ENCODE measurements at places on chromosomes 4 and X. TPM values are rescaled to one million over a fixed set of nuclear protein-coding genes. Genes with fewer than 3 reads are reported as not detected.
A peak's percentile ranks its signal among the peaks of the same experiment; 100 is the strongest.

GRCh38 chr4:84041426-84041825, 457.7 kb downstream of the NKX6-1 start:
- no peak overlapping the region for H3K4me3 ChIP-seq
- no peaks in the 10 kb centered on the region for H3K27me3 ChIP-seq
- DNase-seq: no peak
- no peak overlapping the region for H3K27ac ChIP-seq

GRCh38 chrX:22136711-22137110, 104.6 kb downstream of the PHEX start:
- H3K27ac ChIP-seq: no peak overlapping the region
- DNase-seq: no peak
- no peak overlapping the region for H3K4me3 ChIP-seq
- H3K36me3 ChIP-seq: no peaks in the 10 kb centered on the region
- peaks cover 14% of the 10 kb centered on the region for H3K4me1 ChIP-seq

- no peak overlapping the region for H3K4me3 ChIP-seq
- H3K36me3 ChIP-seq: no peaks in the 10 kb centered on the region
- no peak overlapping the region for H3K27ac ChIP-seq
- no peaks in the 10 kb centered on the region for H3K27me3 ChIP-seq
Observed at GRCh38 chr4:151934766-151935165, 174.0 kb upstream of the GATB start.

DNA sequence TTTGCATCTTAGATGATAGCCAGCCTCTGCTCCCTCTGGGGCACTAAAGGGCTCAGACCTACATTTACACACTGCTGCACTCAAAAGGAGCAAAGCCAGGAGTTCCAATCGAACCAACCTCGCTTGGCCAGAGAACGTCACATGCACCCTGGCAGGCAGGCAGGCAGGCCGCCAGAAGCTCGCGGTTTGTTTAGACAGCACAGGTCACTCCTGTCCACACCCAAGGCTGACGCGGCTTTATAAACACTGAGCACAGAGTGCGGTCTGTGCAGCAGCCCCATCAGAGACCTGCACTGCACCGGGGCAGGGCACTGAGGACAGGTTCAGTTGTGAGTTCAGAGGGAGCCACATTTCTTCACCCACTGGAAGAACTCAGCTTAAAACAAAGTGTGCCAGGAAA, 143.9 kb downstream of the BCOR start:
- H3K27me3 ChIP-seq: no peaks in the 10 kb centered on the region
- peaks cover 6% of the 10 kb centered on the region for H3K4me1 ChIP-seq
- H3K36me3 ChIP-seq: no peaks in the 10 kb centered on the region
- H3K4me3 ChIP-seq: no peak overlapping the region
- no peak for DNase-seq

GRCh38 chr4:24236120-24236519, 346.3 kb upstream of the PPARGC1A start:
- H3K36me3 ChIP-seq: no peaks in the 10 kb centered on the region
- H3K27me3 ChIP-seq: no peaks in the 10 kb centered on the region
- no peaks in the 10 kb centered on the region for H3K4me1 ChIP-seq
- H3K4me3 ChIP-seq: no peak overlapping the region

- H3K4me3 ChIP-seq: no peak overlapping the region
- peaks cover 24% of the 10 kb centered on the region for H3K36me3 ChIP-seq
- H3K27me3 ChIP-seq: no peaks in the 10 kb centered on the region
- DNase-seq: no peak
- H3K4me1 ChIP-seq: peaks cover 7% of the 10 kb centered on the region
Observed at GRCh38 chrX:68533656-68534055, 34.8 kb downstream of the YIPF6 start.

DNA sequence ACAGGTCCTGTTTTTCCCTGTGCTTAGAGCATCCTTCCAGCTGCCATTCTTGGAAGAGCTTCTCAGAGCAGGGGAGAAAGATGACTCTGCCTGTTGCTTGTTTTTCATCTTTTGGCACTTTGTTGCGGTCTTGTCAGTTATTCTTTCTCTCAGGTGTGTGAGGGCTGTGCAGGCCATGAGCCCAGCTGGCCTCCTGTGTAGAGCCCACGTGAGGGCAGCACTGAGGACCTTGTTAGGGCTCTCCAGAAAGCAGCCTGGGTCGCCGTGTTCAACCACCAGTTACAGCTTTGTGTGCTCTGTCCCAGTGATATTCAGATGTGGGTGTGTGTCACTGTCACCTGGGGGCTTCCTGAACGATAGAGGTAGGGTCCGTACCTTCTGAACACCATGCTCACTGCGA, 52.8 kb downstream of the NOP14 start:
- no peak overlapping the region for H3K27ac ChIP-seq
- DNase-seq: no peak
- H3K4me1 ChIP-seq: peaks cover 14% of the 10 kb centered on the region

DNA sequence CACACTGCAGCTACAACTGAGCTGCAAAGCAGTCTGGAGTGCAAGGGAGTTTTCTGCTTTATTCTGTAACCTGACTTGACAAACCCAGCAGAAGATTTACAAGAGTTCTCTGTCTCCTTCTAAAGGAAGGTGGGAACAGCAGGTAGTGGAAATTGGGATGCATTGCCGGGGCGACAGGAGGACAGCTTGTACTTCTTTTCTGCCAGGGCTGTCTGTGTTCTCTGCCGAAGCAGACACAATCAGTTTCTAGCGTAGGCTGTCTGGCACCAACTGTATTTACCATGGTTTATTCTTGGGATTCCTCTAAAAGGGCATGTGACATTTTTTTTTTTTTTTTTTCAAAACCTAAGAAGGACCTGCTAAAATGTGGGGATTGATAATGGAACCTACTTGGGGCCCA, 190.8 kb upstream of the GK2 start:
- no peak overlapping the region for H3K4me3 ChIP-seq
- H3K27me3 ChIP-seq: no peaks in the 10 kb centered on the region
- H3K4me1 ChIP-seq: peaks cover 5% of the 10 kb centered on the region
- DNase-seq: no peak

GRCh38 chr4:135777361-135777760, 1575.8 kb upstream of the PABPC4L start:
- H3K4me3 ChIP-seq: no peak overlapping the region
- no peaks in the 10 kb centered on the region for H3K27me3 ChIP-seq
- no peak overlapping the region for H3K27ac ChIP-seq
- H3K36me3 ChIP-seq: no peaks in the 10 kb centered on the region
- H3K4me1 ChIP-seq: no peaks in the 10 kb centered on the region

DNA sequence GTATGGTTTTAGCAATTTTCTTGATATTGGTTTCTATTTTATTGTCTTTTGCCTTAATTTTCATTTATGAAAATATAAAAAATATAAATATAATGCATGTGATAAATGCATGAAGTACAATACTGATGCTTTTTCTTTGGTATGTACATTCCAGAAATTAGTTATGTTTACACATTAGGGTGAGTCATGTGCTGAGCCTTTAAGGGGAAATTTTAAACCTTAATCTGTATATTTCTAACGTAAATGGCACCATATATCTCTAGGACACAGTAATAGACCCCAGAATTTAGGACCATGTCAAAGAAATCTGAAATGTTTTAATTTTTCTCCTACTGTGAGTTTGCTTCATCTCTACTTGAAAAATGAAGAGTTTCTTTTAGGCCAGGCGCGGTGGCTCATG, 117.8 kb upstream of the SPRY1 start:
- no peak overlapping the region for H3K27ac ChIP-seq
- H3K4me1 ChIP-seq: no peaks in the 10 kb centered on the region
- no peak for DNase-seq

GRCh38 chr4:93996895-93997294, 168.3 kb downstream of the ATOH1 start:
- no peak for DNase-seq
- H3K36me3 ChIP-seq: no peaks in the 10 kb centered on the region
- H3K4me3 ChIP-seq: no peak overlapping the region
- H3K27me3 ChIP-seq: no peaks in the 10 kb centered on the region

- H3K27ac ChIP-seq: no peak overlapping the region
- H3K27me3 ChIP-seq: no peaks in the 10 kb centered on the region
- DNase-seq: no peak
- no peaks in the 10 kb centered on the region for H3K36me3 ChIP-seq
Observed at GRCh38 chr4:125796138-125796537, 481.4 kb downstream of the FAT4 start.

- peaks cover 3% of the 10 kb centered on the region for H3K36me3 ChIP-seq
- H3K27me3 ChIP-seq: no peaks in the 10 kb centered on the region
- peak; percentile 36 for DNase-seq
- H3K4me3 ChIP-seq: peak overlapping the region; percentile 91
- peak overlapping the region; percentile 83 for H3K27ac ChIP-seq
Observed at GRCh38 chr4:70992391-70992881, 1.0 kb upstream of the DCK start.

DNA sequence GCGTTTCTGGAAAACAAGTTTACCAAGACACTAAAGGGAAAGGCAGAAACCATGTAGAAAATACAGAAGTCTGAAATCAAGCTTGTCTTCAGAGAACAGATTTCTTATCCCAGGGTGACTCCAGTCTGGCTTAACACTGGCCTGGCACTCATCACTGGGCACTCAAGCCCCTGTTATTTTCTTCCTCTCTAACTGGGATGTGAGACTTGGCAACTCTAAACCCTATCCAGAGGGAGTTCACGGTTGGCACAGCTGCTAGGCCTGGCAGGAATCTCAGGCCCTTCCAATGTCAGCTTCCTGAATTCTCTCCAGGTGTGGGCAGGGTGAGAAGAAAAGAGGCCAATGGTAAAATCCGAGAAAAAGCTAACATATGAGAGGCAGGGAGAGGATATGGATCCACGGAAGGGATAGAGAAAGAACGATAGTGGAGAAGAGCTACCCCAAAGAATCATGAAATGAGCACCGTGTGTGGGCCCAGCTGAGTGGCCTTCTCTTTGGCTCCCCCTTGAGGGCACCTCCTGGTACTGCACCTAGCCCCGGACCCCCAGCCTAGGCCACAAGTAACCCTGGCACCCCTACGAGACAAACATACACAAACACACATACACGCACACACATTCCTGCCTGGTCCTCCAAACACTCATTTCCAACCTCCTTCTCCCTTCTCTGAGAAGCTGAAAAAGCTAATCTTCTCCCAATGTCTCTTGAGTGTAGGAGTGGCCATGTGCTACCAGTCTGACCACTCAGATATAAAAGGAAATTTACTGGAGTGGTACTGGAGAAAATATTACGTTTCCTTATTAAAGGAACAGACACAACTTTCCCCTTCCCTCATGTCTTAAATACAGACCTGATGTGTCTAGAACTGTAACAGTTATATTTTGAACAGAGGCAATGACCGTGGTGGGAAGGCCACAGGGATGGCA, 16.6 kb upstream of the PTCHD1 start:
- H3K4me3 ChIP-seq: no peak overlapping the region
- no peak overlapping the region for H3K27ac ChIP-seq
- H3K36me3 ChIP-seq: no peaks in the 10 kb centered on the region
- no peaks in the 10 kb centered on the region for H3K27me3 ChIP-seq
- H3K4me1 ChIP-seq: no peaks in the 10 kb centered on the region

DNA sequence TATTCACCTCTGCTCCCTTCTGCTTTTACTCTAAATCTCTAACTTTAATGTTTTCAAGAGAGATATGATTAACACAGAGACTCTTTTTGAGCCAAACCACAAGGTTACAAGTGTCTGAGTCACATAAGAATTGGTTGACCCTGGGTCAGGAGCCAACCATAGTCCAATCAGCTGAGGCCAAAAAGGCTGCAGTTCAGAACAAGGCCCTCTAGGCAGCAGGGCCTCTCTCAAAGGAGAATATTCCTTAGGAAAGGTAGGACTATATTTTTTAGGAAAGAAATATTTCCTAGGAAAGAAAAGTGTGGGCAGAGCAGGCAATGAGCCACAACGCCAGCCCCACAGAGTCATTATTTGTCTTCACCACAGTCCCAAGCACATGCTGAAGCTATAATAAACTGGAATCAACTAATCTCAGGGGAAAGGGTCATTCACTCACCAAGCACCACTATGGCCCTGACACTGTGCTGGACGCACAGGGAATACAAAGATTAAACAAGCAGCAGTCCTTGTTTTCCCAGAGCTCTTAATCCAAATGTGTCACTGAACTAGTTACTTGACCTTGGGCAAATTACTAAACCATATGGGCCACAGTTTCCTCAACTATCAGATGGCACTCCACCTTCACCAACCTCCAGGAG, 2.2 kb downstream of the ATP8A1 start:
- H3K36me3 ChIP-seq: peaks cover 21% of the 10 kb centered on the region
- peak; percentile 55 for DNase-seq
- peak overlapping the region; percentile 89 for H3K4me3 ChIP-seq
- H3K4me1 ChIP-seq: peaks cover 43% of the 10 kb centered on the region
- H3K27ac ChIP-seq: peak overlapping the region; percentile 82
- H3K27me3 ChIP-seq: no peaks in the 10 kb centered on the region

DNA sequence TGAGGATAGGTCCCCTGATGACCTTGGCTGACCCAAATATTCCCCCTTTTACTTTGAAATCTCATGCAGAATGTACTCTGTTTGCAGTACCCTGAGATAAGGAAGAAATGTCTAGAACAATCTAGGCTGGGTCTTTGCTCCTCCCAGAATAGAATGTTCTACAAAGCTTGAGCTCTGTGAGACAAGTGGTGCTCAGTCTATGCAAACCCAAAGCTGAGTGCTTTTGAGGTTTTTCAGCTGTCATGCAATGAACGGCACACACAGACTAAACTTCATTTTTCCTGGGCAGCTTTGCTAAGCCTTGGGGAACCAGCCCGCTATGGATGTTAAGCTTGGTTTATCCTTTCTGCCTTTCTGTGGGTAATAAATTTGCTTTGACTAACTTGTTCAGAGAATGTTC, 513.6 kb downstream of the FAT4 start:
- H3K27me3 ChIP-seq: no peaks in the 10 kb centered on the region
- no peak overlapping the region for H3K4me3 ChIP-seq
- no peak overlapping the region for H3K27ac ChIP-seq
- H3K4me1 ChIP-seq: no peaks in the 10 kb centered on the region
- no peaks in the 10 kb centered on the region for H3K36me3 ChIP-seq

GRCh38 chr4:172806841-172807240, 361.8 kb upstream of the GALNT7 start:
- DNase-seq: no peak
- no peak overlapping the region for H3K4me3 ChIP-seq
- no peaks in the 10 kb centered on the region for H3K36me3 ChIP-seq
- no peak overlapping the region for H3K27ac ChIP-seq
- H3K27me3 ChIP-seq: no peaks in the 10 kb centered on the region

DNA sequence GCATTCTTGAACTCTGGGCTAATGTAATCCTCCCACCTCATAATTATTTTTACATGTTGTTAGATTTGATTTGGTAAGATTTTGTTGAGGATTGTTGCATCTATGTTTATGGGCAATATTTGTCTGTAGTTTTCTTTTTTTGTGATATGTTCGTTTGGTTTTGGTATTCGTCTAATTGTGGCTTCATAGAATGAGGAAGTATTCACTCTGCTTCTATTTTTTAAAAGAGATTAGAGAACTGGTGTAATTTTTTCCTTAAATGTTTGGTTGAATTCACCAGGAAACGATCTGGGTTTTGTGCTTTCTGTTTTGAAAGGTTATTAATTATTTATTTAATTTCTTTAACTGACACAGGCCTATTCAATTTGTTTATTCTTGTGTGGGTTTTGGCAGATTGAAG, 161.2 kb upstream of the NUDT6 start:
- H3K27ac ChIP-seq: no peak overlapping the region
- peaks cover 42% of the 10 kb centered on the region for H3K36me3 ChIP-seq
- H3K4me1 ChIP-seq: no peaks in the 10 kb centered on the region

HERC5 gene
- 32.3 TPM for total RNA-seq

CLDN22 gene
- total RNA-seq: not detected

NSUN7 gene
- total RNA-seq: 0.07 TPM

PRSS12 gene
- not detected for total RNA-seq

RGN gene
- not detected for total RNA-seq
